Fibroblast of villous mesenchyme (primary cell): ENCODE measurements at places on chromosomes 5 and 9.
A peak's percentile ranks its signal among the peaks of the same experiment; 100 is the strongest.

DNA sequence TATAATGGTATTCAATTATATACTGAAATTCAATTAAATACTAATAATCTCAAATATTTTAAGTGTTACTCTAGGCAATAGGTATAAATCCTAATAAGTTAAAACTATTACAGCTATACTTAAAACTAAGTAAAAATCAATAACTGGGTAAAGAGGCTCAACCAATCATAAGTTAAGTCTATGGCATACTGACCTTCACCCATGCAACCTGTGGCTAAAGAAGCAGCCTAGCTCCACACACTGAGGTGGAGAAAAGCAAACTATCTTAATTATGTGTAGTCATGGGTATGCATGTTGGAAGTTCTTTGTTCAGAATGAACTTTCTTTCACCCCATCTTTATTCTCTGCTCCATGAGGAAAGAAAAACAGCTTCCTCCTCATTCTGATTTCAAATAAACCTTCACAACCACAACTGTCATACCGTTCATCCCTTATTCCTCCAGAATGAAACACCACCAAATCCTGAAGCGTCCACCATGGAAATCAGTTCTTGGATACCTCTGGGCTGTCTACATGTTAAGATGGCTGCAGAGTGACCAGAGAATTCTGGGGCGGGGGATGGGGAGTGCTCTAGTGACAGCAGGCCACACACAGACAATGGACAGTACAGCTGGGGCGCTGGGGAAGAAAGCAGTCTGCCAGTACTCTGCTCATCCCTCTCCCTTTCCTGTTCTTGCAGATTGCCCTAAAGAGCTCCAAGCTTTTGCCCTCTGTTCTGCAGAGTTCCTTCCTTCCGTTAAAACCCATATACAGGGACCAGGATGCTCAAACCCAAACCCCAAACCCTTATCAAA, 62.3 kb downstream of the RIGI start:
- no peak for DNase-seq

DNA sequence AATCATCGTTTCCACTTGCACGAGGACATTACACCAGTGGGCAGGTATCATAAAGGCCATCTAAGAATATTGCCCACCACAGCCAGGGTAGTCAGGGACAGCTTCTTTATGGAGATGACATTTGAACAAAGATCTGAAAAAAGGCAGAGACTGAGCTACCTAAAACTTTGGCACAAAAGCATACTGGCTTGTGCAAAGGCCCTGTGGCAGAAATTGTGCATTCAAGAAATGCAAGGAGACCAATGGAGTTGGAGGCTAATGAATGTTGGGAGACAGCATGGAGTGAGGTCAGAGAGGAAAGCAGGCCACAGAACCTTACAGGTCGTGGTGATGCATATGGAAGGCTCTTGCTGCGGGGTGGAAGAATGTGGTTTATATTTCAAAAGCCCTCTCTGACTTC, 578.5 kb downstream of the BNC2 start:
- DNase-seq = no peak

DNA sequence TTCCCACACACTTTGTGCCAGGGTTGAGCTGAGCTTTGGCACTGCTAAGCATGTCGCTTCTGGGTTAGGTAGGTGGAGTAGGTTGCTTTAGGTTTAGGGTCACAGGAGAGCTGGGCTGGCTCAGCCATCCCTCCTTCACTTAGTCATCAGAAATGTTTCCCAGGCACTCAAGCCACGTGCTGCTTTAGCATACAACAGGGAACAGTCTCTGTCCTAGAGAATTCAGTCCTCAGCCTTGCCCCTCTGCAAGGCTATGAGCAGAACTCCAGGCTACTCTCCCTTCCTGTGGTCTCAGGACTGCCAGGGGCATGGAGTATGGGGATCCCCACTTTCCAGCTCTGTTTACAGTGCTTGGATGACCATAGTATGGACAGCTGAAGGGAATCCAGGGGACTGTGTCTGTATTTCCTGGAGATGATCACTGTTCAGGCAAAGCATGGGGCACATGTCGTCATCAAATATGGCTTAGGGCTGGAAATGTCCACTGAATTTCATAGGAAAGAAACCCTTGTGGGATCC, 7.5 kb upstream of the ANKRD33B start:
- DNase-seq = peak; percentile 79

- no peak for DNase-seq
These were observed 70.1 kb upstream of the STARD4 start for GRCh38 chr5:111582451-111582850.

GRCh38 chr5:57317341-57317740, 143.5 kb downstream of the GPBP1 start:
- DNase-seq = no peak

- DNase-seq = no peak
These were observed 6.8 kb downstream of the SLC36A1 start for GRCh38 chr5:151454166-151454565.

DNA sequence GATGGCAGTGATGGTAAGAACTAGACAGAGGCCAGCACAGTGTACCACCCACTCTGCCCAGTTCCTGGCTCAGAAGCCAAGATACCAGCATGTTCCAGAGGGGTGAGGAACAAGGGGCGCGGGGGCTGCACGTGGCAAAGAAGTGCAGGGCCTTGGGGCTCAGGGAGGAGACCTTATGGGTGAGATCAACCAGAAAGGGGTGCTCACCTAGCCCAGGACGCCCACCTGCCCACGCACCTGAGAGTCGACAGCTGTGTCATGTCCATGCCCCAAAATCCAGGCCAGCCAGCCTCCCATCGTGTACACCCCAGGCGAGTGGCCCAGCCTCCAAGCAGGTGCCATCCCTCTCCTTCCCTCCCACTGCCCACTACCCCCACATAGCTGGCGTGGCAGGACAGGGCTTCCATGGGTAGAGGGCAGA, 34.9 kb downstream of the BICD2 start:
- DNase-seq = no peak

GRCh38 chr5:73299665-73300336, 126.8 kb downstream of the TMEM174 start:
- no peak for DNase-seq

DNA sequence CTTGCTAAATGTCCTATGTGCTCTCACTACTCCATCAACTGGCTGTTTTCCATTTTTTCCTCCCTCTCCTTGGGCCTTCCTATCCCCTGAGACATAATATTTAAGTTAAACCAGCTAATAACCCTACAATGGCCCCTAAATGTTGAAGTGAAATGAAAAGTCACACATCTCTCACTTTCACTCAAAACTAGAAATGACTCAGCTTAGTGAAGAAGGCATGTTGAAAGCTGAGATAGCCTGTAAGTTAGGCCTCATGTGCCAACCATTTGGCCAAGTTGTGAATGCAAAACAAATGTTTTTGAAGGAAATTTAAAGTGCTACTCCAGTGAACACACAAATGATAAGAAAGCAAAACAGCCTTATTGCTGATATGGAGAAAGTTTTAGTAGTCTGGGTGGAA, 48.8 kb upstream of the CDH10 start:
- DNase-seq = no peak

DNA sequence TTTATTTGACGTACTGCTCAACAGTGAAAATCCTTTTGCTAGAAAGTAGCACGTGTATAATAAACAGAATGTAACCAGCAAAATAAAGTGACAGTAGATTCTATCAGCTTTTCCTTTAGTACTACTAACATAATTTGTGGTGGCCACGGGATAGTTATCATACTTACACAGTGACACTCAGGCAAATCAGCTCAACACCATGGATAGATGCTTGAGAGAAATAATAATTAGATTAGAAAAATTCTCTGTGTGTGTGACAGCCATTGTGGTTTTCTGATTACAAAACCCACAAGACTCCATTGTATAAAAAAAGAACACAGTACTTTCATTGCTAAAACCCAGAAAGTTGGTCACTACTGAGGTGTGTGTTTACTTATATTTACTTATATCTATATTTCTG, 101.1 kb downstream of the MUSK start:
- peak; percentile 36 for DNase-seq

DNA sequence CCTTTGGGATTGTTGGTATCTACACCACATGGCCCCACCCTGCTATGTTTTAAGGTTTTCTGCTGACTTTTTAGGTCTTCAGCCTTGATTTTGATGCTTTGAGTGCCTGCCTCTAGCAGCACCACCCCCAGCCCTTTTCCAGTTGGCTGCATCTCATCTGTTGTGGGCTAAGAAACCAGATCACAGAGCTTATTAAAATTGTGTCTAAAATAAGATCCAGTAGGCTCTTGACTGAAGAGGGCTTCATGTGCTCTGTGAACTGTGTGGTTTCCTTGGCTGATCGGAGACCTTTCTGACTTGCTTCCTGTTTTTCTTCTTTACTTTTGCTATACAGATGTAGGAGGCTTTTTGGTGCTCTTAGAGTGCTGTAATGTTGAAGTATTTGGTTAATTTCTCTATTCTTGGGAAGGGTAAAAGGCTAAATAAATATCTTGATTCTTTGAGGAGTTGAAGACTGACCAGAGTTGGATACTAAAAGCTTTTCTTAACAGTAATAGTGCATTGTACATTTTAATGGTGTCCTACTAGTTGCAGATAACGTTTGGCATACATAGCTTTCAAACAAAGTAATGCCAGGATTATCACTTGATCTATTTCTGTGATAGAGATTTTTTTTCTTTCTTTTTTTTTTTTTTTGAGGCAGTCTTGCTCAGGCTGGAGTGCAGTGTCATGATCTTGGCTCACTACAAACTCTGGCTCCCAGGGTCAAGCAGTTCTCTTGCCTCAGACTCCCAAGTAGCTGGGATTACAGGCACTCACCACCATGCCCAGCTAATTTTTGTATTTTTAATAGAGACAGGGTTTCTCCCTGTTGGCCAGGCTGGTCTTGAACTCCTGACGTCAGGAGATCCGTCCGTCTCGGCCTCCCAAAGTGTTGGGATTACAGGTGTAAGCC, 4.5 kb downstream of the UBE2D2 start:
- DNase-seq = peak; percentile 47

- peak; percentile 52 for DNase-seq
These were observed at the start of gene ANKRD18A for GRCh38 chr9:38620483-38621433. Gene ANKRD18A, minus strand, starts transcription at chr9:38620596. Its CDS starts 311 bp downstream, at chr9:38620285.
